ENCODE measurements at places on chromosomes 4 and X.

GRCh38 chr4:84455697-84456096, 43.4 kb downstream of the NKX6-1 start:
- DNase-seq, result no peak

DNA sequence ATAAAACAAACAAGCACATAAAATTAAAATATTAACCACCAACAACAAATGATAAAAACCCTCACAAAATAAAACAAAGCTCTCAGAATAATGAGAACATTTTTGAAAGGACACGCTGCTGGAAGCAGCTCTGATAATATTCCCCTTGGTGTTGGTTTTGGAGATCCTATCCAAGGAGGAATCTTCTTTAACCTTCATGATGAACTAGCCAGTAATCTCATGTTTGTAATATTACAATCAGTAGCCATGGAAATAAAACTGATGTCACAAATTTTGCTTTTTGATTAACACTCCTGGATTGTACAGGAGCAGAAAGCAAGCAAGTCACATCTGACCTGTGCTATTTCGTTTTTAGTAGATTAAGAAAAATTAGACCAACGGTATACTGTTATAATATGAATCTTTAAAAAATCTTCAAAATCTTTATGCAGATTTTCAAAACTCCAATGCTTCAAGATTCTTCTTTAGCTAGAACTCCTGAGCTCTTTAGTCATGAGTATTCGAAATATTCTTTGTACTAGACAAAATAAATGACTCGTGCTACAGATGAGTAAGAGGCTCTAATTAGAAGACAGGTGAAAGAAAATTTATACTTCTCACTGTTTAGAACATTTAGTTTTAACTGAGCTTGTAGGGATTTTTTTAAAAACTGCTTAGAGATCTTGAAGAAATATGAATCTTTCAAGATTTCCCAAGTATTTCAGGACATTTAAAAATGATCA, 154.1 kb downstream of the RASL11B start:
- no peak for DNase-seq

DNA sequence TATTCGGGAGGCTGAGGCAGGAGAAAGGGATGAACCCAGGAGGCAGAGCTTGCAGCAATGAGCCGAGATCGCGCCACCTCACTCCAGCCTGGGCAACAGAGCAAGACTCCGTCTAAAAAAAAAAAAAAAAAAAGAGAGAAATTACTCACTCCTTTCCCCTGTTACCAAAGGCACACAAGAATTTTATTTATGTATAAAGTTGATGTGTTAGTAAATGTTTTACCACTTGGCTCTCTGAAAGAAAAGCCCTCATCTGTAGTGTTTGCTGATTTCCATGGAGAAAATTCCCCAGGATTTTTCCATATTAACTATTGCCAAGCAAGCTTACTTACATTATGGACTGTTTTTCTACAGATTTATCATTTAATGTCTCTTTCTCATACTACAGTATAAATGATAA, 142.1 kb upstream of the PABPC4L start:
- no peak for DNase-seq

DNA sequence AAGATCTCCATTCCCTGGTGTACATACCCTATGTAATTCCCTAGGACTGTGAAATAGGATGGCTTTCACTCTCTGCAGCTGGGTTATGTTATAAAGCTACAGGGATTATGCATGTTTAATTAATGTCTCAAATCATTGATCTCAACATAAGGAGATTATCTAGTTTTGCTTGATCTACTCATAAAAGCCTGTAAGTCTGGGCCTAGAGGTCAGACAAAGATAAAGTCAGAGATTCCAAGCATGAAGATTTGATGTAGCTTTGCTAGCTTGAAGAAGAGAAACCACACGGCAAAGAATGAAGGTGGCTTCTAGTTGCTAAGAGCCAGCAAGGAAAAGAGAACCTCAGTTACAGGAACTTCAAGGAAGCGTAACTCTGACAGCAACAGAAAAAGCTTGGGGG, 456.9 kb downstream of the CCSER1 start:
- no peak for DNase-seq

DNA sequence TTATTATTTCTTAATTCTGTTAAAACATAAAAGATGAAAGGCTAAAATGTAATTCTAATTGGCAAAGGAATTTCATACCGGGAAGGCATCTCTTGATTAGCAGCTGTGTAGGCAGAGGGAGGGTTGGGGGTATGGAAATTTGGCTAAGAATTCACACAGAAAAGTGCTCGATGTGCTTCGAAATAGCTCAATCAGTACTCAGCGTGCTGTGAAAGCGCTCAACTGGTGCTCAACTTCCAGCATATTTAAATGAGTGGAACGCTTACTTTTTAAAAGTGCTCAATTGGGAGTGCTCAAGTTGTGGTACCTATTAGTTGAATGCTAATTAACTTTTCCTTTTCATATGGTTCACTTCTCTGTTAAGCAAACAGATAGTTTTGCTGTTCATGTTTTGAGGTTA, 695.9 kb upstream of the ATOH1 start:
- no peak for DNase-seq

DNA sequence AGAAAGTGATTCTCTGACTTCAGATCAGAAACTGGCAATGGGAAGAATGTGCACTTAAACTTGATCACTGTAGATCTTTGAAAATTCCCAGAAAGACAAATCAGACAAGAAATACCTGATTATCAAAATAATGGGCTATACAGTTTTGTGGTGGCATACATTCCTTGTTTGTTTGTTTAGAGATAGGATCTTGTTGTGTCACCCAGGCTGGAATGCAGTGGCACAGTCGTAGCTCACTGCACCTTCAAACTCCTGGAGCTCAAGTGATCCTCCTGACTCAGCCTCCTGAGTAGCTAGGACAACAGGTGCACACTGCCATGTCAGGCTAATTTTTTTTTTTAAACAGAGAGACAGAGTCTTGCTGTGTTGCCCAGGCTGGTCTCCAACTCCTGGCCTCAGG, 81.0 kb upstream of the SPRY1 start:
- DNase-seq, result no peak

DNA sequence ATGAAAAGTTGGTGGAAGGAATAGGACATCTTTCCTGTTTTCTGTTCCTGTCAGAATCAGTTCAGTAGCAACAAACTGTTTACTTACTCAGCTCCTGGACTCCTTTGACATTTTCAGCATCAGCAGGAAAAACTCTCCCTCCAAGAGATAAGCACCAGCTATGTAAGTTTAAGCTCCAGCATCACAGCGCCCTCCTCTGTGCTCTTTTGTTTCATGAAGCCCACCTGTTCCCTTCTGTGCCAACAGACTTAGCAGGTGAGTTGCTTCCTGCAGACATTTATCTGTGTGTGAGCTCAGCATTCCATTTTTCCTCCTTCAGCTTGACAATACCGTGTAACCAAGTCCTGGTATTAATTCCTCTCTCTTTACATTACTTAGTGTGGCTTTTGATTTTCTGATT, 644.1 kb upstream of the AGA start:
- DNase-seq, result no peak

DNA sequence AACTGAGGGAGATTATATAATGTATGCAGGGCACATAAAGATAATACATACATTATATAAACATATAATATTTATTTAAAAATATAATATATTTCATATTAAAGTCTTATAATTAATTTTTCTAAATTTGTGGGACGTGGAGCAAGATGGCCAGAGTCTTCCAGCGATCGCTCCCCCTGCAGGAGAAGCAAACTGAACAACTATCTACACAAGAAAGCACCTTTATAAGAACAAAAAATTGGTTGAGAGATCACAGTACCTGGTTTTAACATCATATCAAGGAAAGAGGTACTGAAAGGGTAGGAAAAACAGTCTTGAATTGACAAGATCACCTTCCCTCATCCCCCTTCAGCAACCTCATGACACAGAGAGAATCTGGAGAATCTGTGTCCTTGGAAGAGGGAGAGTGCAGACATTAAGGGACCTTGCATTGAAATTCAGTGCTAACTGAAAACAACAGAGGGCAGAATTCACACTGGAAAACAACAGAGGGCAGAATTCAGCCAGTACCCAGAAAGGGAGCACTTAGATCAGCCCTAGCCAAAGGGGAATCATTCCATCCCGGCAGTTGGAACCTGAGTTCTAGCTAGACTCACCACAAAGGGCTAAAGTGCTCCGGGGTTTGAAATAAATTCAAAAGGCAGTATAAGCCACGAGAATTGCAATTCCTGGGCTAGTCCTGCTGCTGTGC, 262.5 kb upstream of the NDST3 start:
- DNase-seq, result no peak

- DNase-seq, result no peak
Measured at GRCh38 chr4:27278615-27279375, 418.2 kb downstream of the STIM2 start.

DNA sequence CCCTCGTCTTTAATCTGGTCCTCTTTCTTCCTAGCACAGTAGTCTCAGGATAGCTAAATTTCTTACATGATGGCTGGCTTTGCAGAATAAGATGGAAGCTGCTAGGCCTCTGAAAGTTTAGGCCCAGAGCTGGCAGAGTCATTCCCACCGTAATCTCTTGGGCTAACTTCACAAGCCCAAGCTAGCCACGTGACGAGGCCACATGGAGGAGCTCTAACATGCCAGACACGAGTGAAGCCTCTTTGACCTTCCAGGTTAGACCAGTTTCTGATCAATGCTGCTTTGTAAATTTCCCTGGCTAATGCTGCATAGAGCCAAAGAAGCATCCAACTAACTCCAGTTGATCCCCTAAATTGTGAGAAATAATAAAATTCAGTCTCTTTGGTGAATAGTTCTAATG, 9.5 kb upstream of the CENPE start:
- no peak for DNase-seq

DNA sequence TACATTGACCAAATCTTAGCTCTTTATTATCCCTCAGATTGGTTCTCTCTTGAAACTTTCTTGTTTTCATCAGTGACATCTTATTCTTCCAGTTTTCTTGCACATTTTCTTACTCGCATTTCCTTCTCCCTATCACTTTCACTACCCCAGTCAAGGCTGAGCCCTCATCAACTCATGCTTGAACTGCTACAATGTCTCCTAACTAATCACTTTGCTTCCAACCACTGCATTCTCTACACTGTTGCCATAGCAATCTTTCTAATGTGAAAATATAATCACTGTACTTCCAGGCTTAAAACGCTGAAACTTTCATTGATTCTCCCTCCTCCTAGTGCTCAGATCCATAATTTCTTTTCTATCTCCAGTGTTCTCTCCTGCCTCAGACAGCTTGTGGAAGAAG, 22.2 kb upstream of the LPAR4 start:
- no peak for DNase-seq

GRCh38 chr4:150681063-150681462, 99.1 kb downstream of the MAB21L2 start:
- no peak for DNase-seq

- DNase-seq, result no peak
Measured at GRCh38 chrX:111955901-111956300, 79.9 kb downstream of the TRPC5OS start.

GRCh38 chr4:9679704-9680478, 101.5 kb upstream of the DRD5 start:
- DNase-seq, result no peak

DNA sequence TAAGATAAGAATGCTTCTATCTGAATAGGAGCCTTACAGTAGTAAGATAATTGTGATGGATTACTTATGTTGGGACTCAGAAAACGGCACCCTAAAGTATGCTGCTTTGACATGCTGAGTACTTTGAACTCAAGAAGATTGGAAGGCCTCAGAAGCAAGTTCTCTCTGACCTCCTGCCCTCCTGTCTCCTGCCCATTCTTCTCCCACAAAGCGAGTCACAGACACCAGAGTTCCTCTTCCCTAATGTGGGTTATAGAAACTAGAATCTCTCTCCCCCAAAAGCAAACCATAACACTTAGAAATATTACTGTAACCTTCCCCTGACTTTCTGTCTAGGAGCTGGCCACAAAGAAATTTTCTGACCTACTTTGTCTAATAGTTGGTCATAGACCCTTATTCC, 76.5 kb downstream of the DDIT4L start:
- no peak for DNase-seq

- DNase-seq, result no peak
Measured at GRCh38 chr4:126992910-126993309, 639.8 kb upstream of the INTU start.

DNA sequence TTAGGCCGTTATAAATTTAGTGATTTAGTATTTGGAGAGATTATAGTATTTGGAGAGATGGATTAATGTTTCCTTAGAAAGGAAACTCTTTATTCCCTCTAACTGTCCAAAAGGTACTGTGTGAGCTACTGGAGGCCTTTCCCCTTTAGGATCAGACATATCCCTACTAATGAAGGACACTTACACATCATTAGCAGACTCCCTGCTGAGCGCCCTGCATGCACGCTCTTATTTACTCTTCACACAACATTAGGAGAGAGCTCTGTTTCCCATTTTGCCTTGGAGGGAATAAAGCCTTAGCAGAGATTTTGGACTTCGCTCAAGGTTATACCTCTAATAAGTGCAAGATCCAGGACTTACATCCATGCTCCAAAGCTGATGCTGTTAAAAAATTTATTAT, 17.8 kb upstream of the STOX2 start:
- DNase-seq, result no peak

DNA sequence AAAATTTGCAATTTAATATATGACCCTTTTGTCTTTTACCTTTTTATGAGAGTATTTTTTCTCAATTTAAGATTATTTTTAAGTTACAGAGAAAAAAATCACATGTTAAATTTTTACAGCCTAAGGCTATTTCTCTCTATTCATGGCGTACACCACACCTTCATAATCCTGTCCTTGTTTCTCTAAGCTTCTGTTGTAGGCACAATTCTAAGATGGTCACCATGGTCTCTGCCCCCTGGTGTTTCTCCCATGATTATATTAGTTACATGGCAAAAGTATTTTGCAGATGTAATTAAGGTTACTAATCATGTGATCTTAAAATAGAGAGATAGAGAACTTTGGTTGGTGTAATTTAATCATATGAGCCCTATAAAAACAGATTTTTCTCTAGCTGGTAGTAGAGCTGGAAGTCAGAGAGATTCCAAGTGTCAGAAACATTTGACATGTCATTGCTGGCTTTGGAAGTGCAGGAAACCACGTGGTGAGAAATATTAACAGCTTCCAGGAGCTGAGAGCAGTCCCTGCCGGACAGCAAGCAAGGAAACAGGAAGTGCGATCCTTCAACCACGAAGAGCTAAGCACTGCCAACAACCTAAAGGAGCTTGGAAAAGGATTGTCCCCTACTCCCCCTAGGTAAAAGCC, 89.8 kb downstream of the EIF4E start:
- no peak for DNase-seq

GRCh38 chrX:69130439-69130838, 34.8 kb downstream of the PJA1 start:
- DNase-seq, result no peak

- DNase-seq, result no peak
Measured at GRCh38 chr4:27917381-27917780, 1056.7 kb downstream of the STIM2 start.

- no peak for DNase-seq
Measured at GRCh38 chr4:72430050-72430449, 139.0 kb downstream of the ADAMTS3 start.

- no peak for DNase-seq
Measured at GRCh38 chrX:123481913-123482851, 250.7 kb downstream of the THOC2 start.

All from T-helper 17 cell (primary cell).